ENCODE measurements at places on chromosomes 12 and 14.

GRCh38 chr14:74019408-74020137 lies 424 bp downstream of the BBOF1 start:
- DNase-seq, result no peak

GRCh38 chr12:67193704-67194103 lies 75.5 kb upstream of the CAND1 start:
- DNase-seq, result no peak

DNA sequence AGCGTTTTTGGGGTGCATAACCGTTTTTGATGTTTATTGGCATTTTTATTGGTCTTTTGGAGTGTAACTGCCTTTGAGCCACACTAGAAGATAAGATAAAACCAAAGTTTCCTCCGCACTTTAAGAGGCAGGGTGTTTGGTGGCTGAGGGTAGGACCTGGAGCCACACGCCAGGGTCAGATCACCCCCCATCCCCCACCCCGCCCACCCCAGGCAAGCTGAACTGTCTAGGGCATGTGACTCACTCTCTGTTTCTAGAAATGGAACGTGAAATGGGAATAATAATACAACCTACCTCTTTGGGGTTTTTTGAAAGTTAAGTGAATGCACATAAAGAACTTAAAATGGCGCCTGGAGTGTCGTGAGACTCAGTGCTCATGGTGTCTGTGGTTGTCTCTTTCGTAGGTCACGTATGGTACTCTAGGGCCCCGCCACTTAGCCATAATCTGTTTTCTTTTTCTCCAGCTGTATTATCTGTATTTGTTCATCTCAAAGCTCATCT lies 56.0 kb downstream of the PPP2R5C start:
- no peak for DNase-seq

DNA sequence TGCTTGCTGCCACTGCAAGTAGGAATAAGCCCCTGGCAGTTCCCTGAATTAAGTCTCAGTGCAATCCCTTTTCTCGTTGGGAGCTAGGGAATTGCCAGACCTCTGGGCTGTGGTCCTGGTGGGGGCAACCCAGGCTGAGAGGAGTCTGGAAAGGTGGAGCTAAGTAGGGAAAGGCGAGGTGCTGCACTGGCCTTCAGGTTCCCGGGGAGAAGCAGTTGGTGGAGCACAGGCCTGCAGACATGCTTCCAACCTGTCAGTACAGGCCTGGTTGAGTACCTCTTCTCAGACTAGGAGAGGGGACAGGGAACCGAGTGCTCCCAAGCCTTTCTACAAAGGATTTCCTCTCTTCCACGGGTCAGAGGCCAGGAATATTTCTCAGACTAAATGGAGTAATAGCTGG lies 1.5 kb downstream of the NRIP2 start:
- DNase-seq, result no peak

DNA sequence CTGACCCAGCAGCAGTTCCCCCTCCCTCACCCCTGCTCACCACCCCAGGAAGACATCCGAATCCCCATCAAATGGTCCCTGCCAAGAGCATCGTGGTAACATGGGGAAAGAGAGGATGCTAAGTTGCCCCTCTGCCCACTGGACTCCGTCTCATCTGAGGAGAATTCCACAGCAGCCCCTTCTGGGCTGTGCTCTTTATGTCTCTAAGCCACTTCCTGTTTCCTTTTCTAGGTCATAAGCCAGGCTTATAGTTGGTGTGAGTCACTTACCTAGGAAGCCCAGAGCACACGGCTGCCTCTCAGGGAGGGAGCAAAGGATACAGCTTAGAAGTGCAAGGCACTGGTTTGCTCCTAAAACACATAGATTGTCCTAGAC lies 76.0 kb downstream of the VCPKMT start:
- DNase-seq, result no peak

- no peak for DNase-seq
These were observed 235.5 kb upstream of the NPAS3 start for GRCh38 chr14:32703183-32703621.

DNA sequence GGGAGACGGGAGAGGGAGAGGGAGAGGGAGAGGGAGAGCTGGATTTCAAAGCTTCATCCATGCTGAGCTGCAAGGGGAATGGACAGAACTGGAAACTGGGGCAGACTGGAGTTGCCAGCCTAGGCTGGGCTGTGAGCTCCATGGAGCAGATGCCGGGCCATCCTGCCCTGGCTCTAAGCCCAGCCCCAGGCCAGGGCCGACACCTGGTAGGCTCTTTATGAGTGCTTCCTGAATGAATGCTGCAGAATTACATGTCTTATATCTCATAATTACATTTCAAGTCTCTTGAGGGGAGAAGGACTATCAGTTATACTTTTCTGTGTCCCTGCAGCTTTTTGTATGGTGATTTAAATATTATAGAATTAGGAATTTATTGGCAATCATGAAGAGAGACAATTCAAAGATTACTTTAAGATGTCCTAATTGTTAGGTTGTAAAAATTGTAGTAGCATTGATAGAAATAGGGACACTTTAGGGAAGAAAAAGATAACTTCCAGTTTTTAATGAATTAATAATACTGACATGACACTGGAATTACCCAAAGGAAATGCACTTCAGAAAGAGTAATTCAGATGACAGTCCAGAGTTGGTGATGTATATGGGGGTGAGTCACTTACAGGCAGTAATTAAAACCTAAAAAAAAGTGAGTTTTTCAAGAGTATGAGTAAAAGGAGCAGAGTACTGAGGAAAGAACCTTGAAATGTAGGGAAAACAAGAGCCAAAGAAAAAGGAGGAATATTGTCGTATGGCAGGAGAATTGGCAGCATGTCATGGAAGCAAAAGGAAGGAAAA lies 29.0 kb downstream of the SCYL2 start:
- DNase-seq, result no peak

GRCh38 chr12:28759333-28759732 lies 389.7 kb upstream of the FAR2 start:
- DNase-seq, result no peak

GRCh38 chr14:33736299-33736825 lies 214.5 kb downstream of the EGLN3 start:
- no peak for DNase-seq

DNA sequence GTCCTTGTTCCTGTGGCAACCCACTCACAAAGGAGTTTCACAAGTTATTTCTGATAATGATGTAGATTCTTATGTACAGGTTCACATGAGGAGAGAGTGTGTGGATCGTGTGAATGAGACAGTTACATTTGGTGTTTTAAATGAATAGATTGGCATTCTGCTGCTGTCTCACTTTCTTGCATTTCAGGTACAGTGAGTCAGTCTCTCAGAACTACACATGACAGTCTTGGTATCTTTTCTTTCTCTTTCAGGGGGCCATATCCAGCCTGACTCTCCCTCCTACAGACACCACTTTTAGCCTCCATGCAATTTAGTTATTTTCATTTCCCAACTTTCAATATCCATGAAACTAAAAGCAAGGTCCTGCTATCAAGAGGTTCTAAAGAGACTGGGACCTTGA lies 19.9 kb upstream of the TMTC2 start:
- no peak for DNase-seq

- no peak for DNase-seq
These were observed 1.1 kb upstream of the TUBA1A start for GRCh38 chr12:49189731-49190716.

- no peak for DNase-seq
These were observed 22.5 kb downstream of the CABP1 start for GRCh38 chr12:120662879-120663278.

GRCh38 chr12:81450920-81451739 lies 308.0 kb downstream of the PPFIA2 start:
- no peak for DNase-seq

DNA sequence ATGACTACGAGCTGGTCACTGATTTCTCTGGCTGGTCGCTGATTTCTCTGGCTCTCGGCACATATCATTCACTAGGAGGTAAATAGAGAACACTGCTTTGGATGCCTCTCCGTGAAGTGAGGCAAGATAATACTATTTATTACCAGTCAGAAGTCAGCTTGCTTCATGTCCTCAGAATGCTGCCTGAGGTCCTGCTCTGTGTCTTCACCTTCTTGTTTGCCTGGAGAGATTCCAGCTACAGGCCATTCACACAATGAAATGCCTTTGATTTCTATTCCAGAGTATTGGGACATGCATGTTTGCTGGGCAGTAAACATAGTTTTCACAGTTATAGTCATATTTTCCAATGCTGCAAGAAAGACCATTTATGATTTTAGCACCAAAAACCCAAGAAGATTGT lies 106.7 kb downstream of the AEBP2 start:
- DNase-seq, result no peak

DNA sequence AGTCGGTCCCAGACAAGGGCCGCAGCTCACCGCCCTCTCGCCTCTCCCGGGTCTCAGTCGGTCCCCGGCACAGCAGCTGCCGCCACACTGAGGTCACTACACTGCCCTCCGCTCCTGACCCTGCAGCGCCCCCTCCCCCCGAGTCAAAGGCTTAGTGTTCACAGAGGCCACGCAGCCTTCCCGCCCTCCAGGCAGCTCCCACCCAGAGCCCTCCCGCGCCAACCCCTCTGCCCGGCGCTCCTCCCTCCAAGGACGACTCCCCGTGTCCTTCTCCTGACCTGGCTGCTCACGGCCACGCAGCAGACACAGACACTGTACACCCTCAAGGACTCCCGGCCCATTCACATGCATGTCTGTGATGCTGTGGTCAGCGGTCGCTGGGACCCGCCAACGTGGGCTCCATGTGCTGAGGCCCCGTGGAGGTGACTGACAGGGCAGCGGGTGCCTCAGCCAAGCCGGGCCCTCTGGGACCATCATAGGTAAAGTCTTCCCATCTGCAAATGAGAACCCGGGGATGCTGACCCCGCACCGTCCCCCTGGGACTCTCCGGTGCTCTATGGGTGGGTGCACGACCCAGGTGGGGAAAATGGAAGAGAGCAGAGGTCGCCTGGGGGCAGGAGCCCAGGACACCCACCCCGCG lies 16.3 kb upstream of the GALNT9 start:
- no peak for DNase-seq

All from ovary (tissue), 10 donors.